ENCODE measurements at places on chromosomes 6 and 20. TPM values are rescaled to one million over a fixed set of nuclear protein-coding genes. Genes with fewer than 3 reads are reported as not detected.

GRCh38 chr6:5086294-5086890 is 1.3 kb downstream of the PPP1R3G start:
- no peak for DNase-seq

DNA sequence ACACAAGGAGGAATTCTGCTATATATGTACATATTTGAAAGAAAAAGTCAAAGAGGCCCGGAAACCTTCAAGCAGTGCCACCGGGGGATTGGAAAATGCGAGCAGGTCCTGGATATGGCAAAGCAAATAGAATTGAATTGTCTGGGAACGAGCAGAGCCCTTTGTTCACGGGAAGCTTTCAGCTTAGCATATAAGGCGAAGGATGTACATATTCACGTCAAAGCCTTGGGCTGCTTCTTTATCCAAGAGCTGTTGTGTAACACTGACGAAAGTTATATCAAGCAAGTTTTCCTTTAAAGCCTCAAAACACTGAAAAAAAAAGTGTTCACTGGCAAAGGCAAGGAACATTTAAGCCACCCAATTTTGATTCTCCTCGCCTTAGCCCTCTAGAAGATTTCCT is 171.0 kb downstream of the GPX5 start:
- DNase-seq = no peak

- DNase-seq = peak; percentile 56
These were observed 550.5 kb upstream of the MARCKS start for GRCh38 chr6:113306552-113307145.

- DNase-seq = no peak
These were observed 61.3 kb downstream of the ZDHHC14 start for GRCh38 chr6:157442291-157442690.

DNA sequence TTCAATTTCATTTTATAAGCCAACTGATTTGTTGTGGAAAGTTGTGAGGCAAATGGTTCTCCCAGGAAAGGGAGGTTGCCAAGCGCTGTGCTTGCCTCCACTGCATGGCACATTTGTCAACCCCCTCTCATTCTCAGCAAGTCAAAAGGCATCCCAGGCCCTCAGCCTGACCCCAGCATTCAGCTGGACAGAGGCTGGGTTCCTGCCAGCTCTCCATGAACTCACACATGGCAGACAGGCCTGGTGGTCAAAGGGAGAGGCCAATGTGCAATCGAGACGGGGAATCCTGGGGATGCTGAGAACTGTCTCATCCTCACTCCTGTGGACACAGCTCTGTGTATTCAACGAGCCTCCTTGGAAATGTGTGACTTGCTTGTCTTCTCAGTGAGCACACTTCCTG is 106.0 kb upstream of the CDH4 start:
- no peak for DNase-seq

- DNase-seq = no peak
These were observed 37.8 kb downstream of the ZHX3 start for GRCh38 chr20:41279546-41280225.

SMPDL3A gene
- 9.3 TPM for total RNA-seq

DNA sequence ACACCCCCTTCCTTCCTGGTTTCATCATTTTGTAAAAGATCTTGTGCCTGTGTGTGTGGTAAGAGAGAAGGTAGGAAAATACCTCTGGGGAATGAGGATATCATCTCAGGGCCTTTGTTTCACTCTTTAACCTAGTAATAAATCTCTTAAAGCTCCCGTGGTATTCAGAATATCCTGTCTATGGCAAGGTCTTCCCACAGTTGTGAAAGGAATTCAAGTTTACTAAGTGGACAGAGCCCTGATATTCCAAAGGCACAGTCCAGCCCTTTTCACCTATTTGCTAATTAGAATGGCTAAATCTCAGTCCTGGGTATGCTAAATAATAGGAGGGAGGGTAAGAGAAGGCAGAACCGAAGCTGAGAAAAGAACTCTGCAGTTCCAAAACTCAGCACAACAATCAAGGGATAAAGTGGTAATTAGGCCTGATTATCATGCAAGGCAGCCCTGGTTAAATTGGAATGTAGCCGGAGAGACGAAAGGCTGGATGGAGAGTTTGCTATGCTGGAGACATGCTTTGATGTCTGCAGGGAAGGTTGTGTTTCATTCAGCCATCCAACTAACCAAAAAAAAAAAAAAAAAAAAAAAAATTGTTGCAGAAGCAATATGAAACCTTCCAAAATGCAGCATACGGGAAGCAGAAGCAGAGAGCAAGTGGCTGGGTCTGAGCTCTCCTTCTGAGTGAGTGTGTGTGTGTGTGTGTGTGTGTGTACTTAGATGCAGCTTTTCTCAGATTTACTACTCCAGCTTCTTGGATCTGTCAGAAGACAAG is 28.5 kb upstream of the PIM1 start:
- DNase-seq = peak; percentile 25

- DNase-seq = no peak
These were observed 135.0 kb upstream of the TNFAIP3 start for GRCh38 chr6:137731960-137732616.

- DNase-seq = peak; percentile 71
These were observed 585 bp downstream of the PSMB9 start for GRCh38 chr6:32854376-32855178.

GRCh38 chr20:50308513-50309279 is 118.1 kb downstream of the CEBPB start:
- peak; percentile 91 for DNase-seq

DNA sequence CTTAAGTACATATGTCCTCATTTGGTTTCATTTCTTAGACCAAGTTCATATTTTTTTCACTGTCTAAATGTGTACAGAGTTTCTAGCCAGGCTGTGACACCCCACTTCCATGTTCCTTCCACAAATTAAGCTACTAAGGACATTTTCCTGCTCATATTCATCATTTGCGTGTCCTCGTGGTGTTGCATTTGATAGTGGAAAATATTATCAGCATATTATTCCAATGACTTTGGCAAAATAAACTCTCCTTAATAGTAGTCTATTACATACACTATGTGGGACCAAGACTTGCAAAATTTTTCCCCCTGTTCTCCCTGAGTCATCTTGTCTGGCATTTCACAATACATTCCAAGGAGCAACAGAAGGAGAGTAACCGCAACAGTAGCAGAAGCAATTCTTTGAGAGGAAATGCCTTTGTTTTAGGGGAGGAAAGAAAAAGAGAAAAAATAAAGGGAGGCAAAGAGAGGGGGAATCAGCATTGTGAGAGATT is 599.2 kb downstream of the COL12A1 start:
- DNase-seq = no peak

SLC52A3 gene
- total RNA-seq = 1.4 TPM

DNA sequence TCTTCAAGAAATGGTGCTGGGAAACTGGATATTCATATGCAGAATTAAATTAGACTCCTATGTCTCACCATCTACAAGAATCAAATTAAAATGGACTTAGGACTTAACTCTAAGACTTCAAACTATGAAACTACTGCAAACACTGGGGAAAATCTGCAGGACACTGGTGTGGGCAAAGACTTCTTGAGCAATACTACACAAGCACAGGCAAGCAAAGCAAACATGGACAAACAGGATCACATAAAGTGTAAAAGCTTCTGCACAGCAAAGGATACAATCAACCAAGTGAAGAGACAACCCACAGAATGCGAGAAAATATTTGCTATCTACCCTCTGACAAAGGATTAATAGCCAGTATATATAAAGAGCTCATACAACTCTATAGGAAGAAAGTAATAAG is 1161.1 kb upstream of the CITED2 start:
- DNase-seq = no peak

- DNase-seq = no peak
These were observed 11.5 kb upstream of the MCUR1 start for GRCh38 chr6:13825871-13826270.

DNMT3B gene
- total RNA-seq = 2.1 TPM

- peak; percentile 95 for DNase-seq
These were observed 3.9 kb upstream of the SOX4 start for GRCh38 chr6:21589352-21590345.

CST9L gene
- total RNA-seq = not detected

GRCh38 chr20:3042625-3043024 is 797 bp upstream of the GNRH2 start:
- peak; percentile 80 for DNase-seq

- DNase-seq = no peak
These were observed 1.5 kb downstream of the SOX18 start for GRCh38 chr20:64047968-64048401.

DNA sequence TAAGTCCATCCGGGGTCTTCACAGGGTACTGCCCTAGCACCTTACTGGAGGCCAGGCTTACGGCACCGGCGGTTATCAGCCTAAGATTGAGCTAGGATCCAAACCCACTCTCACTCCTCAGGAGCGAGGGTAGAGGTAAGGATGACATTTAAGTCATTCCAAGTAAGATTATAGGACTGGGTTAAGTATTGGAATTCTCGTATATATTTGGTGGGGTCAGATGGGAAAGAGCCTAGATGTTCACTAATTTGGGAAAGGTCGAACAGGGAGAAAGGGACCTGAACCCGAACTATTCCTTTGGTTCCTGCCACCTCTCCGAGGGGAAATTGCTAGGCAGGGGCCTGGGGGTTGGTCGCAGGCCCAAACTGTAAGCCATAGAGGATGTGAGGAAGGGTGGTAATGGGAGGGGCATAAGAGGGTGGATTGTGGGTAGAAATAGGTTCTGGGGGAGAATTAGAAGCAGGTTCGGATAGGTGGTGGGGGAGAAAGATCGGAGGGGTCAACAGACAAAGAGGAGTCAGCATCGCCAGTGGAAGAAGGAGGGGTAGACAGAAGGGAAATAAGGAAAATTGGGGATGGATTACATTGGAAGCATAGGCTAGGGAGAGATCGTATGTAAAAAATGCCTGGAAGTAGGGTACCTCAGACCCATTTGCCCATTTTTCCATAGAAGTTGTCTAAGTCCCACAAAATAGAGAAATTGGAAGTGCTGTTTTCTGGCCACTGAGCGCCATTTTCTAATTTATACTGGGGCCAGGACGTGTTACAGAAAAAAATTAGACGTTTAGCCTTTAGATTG is 747.1 kb upstream of the ADGRB3 start:
- DNase-seq = no peak

DNA sequence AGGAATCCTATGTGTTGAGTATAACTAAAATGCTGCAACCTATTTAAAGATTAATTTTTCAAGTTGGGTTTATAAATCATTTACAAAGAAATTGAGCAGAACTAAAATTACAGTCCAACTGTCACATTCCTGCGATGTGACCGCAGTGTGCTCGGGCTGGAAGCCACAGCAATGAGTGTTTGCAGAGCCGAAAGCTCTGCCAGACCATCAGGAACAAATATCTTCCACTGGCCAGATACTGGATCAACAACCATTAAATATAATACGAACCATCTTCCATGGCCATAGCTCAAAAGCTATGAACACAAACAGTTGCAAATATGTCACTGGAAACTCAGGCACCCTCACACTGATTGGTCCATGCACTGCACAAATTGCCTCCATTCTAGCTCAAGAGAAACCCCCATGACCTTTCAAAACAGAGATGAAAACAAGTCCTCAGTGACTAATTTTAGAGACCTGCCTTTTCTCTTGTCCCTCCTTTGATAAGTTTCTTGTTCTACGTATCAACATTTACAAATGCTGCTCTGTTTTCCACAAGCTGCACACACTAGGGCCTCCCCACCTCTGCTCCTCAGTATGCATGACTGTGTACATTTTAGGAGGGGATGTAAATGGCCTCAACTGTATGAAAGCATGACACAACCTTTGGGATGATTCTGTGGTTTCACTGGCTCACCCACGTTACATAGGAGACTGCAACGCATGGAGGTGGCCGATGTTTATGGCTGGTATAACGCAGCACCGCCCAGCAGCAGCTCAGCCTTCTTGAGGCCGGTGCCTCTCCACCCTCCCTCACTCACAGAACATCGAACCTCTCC is 171.7 kb downstream of the WDR27 start:
- DNase-seq = no peak

SLC22A23 gene
- total RNA-seq = 10.3 TPM

DNA sequence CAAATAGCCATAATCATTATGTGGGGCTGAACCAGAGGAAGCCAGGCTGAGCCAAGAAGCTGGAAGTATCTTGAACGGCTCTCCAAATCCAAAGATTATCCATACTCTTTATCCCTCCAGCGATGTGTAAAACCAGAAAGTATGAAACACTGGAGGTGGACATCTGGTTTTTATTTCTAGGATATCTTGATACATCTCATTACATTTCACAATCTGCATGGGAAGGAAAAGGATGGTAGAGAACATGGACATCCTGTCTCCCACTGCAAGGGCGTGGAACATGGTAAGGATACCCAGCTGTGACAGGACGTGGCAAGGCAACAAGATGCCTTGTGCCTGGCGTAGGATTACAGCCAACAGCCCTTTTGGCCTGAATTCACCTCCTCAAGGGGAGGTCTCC is 20.1 kb downstream of the TRIM27 start:
- DNase-seq = no peak

DNA sequence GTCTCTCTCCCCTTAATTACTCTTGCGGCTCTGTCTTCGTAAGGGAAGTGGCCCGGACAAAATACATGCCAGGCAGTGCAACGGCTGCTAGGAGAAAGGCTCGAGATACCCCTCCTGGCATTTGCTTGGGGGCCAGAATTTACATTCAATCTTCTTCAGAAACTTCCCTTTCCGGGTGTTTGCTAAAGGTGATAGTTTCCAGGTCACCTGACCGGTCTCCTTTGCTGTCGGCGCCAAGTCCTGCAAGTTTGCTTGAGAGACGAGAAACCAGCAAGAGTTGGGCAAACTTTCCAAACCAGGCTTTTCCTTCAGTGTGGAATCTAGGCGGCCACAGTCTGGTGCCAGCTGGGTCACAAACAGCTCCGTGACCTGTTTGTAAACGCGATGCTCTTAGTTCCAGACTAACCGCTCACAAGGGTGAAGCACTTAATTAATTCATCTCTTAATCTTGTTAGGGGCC is 563 bp upstream of the SRSF3 start:
- peak; percentile 70 for DNase-seq

- no peak for DNase-seq
These were observed 804 bp downstream of the C6orf141 start for GRCh38 chr6:49551078-49551865.

- no peak for DNase-seq
These were observed 655.3 kb downstream of the RNF144B start for GRCh38 chr6:19042420-19042819.

DNA sequence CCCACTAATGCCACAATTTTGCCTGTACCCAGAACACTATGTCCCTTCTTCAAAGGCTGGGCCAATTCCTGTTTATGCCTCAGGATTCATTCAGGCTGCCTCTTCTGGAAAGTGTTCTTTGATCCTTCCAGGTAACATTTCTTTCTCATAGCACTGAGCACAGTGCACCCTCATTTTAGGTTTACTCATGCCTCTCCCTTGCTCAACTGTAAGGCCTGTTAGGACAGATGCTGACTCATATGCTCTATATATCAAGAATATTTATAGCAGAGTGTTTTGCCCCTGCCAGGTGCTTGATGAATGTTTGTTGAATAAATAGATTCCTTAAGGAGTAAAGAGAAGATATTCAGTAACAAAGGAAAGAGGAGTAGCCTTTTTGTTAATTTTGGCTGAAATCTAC is 263.9 kb downstream of the PHF3 start:
- no peak for DNase-seq

RAB44 gene
- 0.27 TPM for total RNA-seq

- DNase-seq = no peak
These were observed 394.6 kb downstream of the KIF16B start for GRCh38 chr20:16178546-16179135.

CRIP3 gene
- total RNA-seq = 3.8 TPM

GRCh38 chr6:133681891-133682290 is 207.0 kb upstream of the TCF21 start:
- no peak for DNase-seq

- DNase-seq = no peak
These were observed 54.2 kb downstream of the HFE start for GRCh38 chr6:26141378-26141904.

MBOAT1 gene
- total RNA-seq = 37.9 TPM

Data from sciatic nerve (tissue), 2 donors.